ENCODE measurements at places on chromosomes 12 and 14.

DNA sequence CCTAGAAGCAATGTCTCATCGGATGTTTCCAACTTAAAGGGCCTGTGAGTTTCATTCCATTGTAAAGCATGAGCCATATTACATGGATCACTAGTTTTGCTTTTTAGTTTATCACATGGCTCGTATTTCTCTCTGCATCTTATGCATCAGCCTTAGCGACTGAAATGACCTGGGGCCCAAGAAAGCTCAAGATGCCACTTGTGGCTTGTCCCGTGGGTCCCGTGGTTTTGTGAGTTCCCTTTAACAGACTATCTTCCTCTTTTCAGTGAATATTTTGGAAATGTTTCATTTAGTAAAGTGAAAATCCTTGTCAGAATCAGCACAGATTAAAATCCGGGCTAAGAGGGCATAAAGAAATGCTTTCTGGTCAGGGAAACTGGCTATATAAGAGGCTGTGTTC, 86.2 kb upstream of the PPM1H start:
- no peak for DNase-seq

- no peak for DNase-seq
Measured at GRCh38 chr14:23605931-23606585, 27.5 kb upstream of the JPH4 start.

- peak; percentile 3 for DNase-seq
Measured at GRCh38 chr12:117685110-117685926, 283.5 kb downstream of the KSR2 start.

- DNase-seq: no peak
Measured at GRCh38 chr12:49901986-49902385, 1.7 kb downstream of the FAIM2 start.

DNA sequence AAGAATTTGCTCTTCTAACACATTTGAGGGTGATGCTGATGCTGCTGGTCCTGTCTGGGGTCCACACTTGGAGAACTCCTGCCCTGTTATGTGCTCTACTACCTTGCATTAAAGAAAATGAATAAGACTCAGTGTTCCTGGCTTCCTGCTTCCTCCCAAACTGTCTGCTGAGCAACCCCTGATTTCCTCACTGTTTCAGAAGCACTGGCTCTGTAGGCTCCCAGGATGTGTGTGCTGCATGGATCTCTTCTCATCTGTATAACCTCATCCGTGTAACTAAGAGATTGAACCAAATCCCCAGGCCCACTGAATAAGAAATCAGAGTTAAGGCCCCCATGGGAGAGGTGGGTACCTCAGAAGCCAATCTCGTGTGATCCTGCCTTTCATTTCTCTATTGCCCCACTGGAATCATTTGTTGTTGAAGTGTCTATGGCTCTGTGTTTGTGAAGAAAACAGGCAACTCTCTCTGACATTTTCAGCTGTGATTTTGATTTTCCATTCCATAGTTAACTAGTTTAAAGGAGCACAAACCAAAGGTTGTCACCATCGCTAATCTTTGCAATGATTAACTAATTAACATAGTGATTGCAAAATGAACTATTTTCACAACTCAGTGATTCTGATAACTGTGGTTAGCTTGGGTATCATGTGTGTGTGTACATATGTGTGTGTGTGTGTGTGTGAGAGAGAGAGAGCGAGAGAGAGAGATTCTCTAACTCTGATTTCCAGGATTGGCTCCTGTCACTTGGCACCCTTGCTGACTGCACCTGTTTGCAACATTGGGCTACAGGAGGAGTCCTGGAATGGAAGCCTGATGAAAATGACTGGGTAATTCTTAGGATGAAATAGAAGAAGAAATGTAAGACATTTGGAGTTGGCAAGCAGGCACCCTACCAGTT, 196.2 kb downstream of the SLC38A4 start:
- no peak for DNase-seq

- DNase-seq: no peak
Measured at GRCh38 chr14:104131968-104132732, 6.2 kb upstream of the KIF26A start.

DNA sequence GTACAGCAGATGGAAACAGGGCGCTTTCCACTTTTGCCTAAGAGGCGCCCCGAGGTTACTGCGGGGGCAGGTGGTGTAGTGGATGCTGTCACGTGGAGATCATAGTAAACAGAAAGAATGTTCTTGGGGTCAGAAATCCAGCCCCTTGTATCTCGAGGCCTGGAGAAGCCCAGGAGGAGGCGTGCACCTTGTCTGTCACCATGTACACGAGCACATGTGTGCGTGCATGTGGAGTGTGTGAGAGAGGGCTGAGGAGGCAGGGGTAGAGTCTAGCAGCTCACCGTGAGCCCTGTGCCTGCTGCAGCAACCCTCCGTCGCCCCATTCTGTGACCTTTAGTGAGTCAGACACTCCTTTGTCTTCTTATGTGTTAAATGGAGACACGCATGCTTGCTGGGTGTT, 59.0 kb downstream of the CACNA1C start:
- no peak for DNase-seq

GRCh38 chr14:33711811-33712216, 239.1 kb downstream of the EGLN3 start:
- no peak for DNase-seq

GRCh38 chr12:46664761-46665287, 161.0 kb downstream of the SLC38A4 start:
- no peak for DNase-seq

DNA sequence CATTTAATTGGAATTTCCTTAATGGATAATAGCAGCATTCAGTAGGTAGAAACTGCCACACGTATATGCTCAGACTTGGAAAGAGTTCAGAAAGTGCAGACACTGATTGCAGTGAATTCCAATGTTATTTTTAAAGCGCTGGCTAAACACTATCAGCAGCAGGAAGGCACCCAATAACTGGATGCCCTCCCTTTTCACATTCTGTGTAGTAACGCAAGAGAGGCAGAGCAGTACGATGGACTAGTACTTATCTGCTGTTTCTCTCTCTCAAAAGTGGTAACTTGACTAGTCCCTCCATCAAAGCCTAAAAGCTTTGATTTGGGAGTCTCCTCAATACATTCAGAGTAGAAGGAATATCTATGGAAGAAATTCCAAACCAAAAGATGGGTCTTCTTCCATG, 791.0 kb downstream of the TMTC2 start:
- DNase-seq: no peak
